ENCODE measurements at places on chromosomes 11 and 22.

GRCh38 chr11:66686801-66687750 is 9.4 kb upstream of the RBM4B start:
- DNase-seq = no peak

- DNase-seq = no peak
Measured at GRCh38 chr11:11289669-11290068, 63.4 kb downstream of the CSNK2A3 start.

DNA sequence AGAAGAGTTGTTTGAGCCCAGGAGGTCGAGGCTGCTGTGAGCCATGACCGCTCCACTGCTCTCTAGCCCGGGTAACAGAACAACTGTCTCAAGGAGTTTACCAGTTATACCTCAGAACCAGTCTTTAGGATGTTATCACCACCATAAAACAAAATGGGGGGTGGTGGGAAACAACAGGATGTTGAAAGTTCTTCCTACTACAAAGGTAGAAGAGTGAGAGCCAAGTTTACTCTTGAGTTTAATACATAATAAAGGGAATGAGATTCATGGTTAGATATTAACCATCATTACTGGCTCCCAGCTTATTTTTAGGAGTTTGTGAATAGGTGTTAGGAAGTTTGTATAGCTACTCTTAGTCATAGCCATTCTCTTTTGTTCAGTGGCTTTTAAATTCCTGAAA is 78.8 kb upstream of the HORMAD2 start:
- DNase-seq = no peak

DNA sequence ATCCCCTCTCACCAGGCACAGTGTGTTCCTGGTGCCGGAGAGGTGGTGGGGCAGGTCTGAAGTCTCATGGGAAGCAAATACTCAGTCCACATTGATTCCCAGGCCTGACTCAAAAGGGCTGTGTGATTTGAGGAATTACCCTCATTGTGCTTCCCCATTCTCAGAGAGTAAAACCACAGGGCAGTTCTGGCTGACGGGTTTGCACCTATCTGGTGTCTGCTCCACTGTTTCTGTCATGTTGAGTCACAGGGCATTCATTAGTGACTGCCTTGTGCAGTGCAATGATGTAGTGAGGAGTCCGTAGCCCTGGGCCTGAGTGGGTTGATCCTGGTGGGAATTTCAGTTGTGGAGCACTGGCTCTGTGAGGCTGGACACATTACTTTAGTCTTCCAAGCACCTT is 85.2 kb upstream of the ARHGAP20 start:
- no peak for DNase-seq

- DNase-seq = no peak
Measured at GRCh38 chr11:125071846-125072217, 8.7 kb downstream of the SLC37A2 start.

- no peak for DNase-seq
Measured at GRCh38 chr22:38949889-38950405, 7.5 kb upstream of the APOBEC3A start.

DNA sequence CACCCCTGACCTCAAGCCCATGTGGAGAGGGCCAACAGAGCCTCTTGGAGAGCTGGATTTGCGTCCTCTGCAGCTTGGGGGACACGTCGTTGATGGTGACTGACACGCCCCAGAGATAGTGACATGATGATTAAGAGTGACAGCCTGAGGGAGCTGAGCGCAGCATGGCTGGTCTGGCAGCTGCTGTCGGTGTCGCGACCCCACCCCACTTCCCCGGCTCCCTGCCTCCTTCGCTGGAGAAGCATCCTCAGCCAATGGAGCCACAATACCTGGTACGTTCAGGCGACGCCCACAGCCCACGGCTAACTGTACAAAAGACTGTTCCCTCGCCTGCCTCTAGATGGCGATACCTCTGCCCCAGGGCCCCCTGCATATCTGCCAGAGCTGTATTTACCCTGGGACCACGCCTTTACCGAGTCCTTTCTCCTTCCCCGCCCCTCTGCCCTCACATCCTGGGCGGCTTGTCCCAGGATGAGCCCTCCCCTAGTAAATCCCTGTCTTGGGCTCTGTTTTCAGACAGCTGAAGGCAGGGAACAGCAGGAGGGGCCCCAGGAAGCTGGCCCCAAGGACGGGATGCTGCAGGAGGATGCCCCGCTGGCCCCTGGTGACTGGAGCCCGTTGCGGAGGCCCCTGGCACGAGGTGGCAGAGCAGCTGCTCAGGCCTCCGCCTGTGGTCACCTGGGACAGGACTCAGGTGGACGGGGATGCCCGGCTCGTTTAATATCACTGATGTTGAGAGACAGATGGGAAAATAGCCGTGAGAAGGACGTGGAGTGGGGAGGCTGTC is 90.6 kb downstream of the RPS6KA4 start:
- DNase-seq = peak; percentile 71

- peak; percentile 42 for DNase-seq
Measured at GRCh38 chr11:78350646-78351165, 66.9 kb downstream of the GAB2 start.

DNA sequence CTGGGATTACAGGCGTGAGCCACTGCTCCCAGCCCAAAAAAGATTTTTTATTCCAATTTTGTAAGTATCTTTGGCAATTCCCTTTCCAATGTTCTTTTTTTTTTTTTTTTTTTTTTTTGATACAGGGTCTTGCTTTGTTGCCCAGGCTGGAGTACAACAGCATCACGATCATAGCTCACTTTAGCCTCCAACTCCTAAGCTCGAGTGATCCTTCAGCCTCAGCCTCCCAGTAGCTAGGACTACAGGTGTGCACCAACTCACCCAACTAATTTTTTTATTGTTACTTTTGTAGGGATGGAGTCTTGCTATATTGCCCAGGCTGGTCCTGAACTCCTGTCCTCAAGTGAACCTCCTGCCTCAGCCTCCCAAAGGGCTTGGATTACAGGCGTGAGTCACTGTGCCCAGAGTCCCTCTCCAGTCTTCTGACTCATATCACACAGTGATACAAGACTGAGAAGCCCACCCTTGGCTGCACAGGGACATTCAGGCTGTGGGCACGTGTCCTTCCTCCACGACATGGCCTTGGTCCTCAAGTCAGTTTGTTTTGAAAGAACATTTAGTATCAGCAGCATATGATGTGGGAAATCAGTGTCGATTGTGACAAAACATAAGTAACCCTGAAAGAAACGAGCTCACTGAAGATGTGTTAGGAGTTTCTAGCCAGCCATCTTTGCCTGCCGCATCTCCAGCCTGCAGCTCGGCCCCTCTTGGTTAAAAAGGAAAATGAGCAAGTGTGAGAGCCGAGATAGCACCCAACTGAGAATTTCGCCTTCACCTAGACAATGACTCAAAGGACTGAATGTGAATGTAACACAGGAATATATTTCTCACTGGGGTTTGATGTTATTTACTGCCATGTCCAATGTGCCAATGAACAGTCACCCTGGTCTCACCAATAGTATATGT is 175.5 kb downstream of the MN1 start:
- no peak for DNase-seq

DNA sequence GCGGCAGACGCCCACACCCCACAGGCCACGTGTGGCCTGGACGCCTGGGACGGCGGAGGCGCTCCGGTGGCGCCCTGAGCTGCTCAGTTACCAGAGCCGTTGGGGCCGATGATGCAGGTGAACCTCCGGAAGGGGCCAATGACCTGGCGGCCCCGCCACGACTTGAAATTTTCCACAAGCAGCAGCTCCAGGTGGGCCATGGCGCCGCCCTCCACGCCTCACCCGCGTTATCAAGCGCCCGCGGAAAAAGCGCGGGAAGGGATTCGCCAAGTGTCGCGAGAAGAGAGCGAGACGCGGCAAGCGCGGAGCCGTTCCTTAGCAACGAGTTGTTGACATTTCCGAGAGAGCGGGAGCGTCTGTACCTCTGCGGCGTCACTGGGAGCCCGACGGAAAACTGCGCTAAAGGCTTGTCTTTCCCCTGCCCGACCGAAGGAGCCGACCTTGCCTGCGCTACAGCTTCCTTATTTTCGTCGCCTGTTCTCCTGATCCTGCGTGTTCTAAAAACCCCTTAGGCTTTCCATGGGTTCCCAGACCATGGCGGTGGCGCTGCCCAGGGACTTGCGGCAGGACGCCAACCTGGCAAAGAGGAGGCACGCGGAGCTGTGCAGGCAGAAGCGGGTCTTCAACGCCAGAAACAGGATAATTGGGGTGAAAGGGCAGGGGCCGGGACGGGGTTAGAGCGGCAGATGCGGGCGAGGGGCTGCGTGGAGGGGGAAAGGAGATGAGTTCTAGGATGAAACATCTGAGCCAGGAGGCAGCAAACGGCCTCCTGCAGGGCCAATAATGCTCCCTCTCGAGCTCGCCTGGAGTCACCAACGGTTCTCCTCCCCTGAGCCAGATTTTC is at the start of the genes RIBC2 and SMC1B:
RIBC2 (plus strand) TSS at position 326 of the 844 bp plus-strand sequence; CDS start at position 520, 194 bp downstream.
SMC1B (minus strand) TSS at position 232 of the 844 bp plus-strand sequence; CDS start at position 200, 32 bp downstream.
- no peak for DNase-seq

DNA sequence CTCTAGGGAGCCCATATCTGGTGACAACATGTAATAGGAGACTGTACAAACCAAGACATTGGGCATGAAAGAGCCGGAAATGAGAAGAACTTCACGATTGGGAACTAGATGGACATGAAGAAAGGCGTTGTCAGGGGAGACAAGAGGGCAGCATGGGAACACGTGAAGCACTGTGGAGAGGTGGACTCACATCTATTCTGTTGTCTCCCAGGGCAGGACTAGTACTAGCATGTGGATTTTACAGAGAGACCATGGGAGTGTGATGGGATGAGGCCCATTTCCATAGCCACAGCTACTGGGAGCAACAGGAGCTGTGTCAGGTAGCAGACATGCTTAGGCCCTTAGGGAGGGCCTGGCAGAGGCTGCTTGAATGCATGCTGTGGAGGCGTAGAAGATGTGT is 333.9 kb downstream of the OPCML start:
- no peak for DNase-seq

DNA sequence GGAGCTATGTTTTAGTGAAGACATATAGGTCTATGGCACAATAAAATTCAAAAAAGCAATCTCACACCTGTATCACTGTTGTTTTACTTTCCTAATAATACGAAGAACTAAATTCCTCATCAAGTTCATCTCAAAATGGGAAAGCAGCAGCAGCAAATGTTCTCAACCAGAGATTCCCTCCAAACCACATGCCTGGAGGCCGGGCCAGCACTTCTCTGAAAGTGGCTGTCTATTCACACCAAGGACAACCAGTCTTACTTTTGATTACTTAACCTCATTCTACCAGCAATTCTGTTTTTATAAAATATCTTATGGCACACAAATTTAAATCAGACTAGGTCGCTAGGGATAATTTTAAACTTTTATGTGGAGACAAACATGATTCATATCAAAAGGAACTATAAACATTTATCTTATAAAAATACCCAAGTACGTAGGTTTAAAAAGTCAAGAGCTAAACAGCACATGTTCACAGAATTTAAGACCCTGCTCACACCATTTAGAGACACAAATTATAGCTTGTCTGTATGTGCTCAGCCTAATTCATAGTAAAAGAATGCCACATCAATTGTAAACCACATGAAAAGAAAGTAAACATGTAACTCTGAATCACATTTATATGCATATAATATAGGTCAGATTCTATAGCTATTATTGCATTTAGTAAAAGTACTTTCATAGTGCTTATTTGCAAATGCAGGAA is 46.1 kb downstream of the RRAS2 start:
- DNase-seq = no peak

GRCh38 chr11:3865388-3866193 is 10.1 kb downstream of the STIM1 start:
- DNase-seq = no peak

DNA sequence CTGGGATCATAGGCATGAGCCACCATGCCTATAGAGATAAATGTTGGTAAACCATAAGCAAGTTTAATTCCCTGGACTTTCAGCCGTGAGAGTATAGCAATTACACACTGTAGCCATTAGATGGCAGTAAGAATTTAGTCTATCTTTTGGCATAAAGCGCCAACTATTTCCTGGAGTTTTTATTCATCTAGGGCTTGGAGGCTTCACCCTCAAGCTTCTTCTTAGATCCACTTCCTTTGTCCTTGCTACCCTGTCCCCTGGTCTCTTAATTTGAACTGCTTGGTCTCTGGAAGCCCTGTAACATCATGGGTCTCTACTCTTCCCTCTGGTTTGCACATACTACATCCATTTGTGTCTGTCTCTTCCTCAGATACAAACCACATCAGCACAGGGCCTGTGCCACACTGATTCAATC is 38.2 kb downstream of the OR10A6 start:
- peak; percentile 5 for DNase-seq

GRCh38 chr22:47788461-47788860 is 1026.0 kb downstream of the TBC1D22A start:
- no peak for DNase-seq

DNA sequence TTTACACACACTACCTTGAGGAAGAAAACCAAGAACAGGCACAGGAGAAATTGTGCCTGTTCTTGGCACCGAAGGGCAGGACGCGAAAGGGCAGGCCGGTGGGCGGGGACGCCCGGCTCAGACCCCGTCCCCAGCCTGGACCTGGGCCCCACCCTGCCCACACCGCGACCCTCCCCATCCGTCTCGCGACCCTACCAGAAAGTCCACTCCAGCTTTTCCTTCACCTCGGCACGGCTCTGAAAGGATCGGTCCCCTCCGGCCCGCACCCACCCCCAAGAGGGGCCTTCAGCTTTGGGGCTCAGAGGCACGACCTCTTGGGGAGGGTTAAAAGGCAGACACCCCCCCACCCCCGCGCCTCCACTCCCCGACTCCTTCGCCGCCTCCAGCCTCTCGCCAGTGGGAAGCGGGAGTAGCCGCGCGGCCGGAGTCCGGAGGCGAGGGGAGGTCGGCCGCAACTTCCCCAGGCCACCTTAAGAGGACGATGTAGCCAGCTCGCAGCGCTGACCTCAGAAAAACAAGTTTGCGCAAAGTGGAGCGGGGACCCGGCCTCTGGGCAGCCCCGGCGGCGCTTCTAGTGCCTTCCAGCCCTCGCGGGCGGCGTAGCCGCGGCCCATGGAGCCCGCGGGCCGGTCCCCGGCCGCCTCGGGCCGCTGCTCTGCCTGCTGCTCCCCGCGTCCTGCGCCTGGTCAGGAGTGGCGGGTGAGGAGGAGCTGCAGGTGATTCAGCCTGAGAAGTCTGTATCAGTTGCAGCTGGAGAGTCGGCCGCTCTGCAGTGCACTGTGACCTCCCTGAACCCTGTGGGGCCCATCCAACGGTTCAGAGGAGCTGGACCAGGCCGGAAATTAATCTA is 4.4 kb downstream of the SEC14L6 start:
- no peak for DNase-seq

- DNase-seq = peak; percentile 91
Measured at GRCh38 chr11:11841723-11842420, at the start of gene USP47. USP47 (plus strand) TSS chr11:11841972; CDS start chr11:11842186, 214 bp downstream.
